NCI-H524 treated with DMSO at 0.1 percent for 48 hours (cell line): ENCODE measurements at places on chromosomes 7 and 10.

GRCh38 chr7:47574482-47575329 lies 7.2 kb downstream of the TNS3 start:
- no peak for DNase-seq

- DNase-seq: no peak
These were observed 325.6 kb upstream of the KAT6B start for GRCh38 chr10:74500816-74501215.

DNA sequence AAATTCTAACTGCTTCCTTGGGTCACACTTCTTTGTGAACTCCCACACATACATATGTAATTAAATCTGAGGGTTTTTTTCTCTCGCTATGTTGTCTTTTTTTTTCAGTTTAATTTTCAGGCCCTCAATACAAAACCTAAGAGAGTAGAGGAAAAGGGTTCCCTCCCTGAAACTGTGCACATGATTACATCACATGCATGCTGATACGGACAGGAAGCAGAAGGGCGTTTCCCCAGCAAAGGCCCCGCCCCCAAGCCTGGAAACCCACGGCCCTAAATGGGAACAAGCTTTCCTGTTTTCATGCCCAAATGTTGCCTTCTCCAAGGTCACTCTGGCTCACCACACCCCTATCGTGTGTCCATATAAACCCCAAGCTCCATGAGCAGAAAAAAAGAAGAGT lies 115.4 kb downstream of the TEX36 start:
- DNase-seq: no peak

GRCh38 chr7:136883046-136883445 lies 14.6 kb downstream of the CHRM2 start:
- no peak for DNase-seq

- DNase-seq: no peak
These were observed 5.9 kb downstream of the KCP start for GRCh38 chr7:128904381-128905197.

DNA sequence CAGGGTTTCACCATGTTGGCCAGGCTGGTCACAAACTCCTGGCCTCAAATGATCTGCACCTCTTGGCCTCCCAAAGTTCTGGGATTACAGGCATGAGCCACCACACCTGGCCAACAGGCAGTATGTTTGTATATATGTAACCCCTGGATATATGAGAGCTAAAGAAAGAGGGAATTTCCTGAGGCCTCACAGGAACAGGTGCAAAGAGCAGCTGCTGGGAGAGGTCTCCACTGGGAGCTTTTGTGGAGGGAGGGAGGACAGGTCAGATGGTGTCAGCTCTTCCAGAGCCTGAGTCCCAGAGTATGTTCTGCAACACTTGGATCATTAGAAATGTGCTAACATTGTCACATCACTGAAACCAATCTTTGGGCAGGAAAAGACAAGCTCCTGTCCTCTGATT lies 110.1 kb upstream of the KIF5B start:
- no peak for DNase-seq

- DNase-seq: no peak
These were observed 8.2 kb upstream of the AGR3 start for GRCh38 chr7:16889851-16890415.

- no peak for DNase-seq
These were observed 361.4 kb upstream of the NPSR1 start for GRCh38 chr7:34296663-34297062.
